ENCODE measurements at places on chromosomes 4 and X. TPM values are rescaled to one million over a fixed set of nuclear protein-coding genes. Genes with fewer than 3 reads are reported as not detected.

Gene GPR34
- total RNA-seq = not detected

Gene KDR
- total RNA-seq = 1.4 TPM

Gene ITGB1BP2
- total RNA-seq = 0.29 TPM

Gene LRIT3
- under 0.01 TPM for total RNA-seq

Gene PDGFRA
- not detected for total RNA-seq

Gene PAGE3
- not detected for total RNA-seq

Gene SORBS2
- total RNA-seq = 20.3 TPM

Gene LRAT
- 0.43 TPM for total RNA-seq

Gene KIF4A
- 26.8 TPM for total RNA-seq

Gene FAM184B
- total RNA-seq = 0.17 TPM

Gene HPF1
- total RNA-seq = 58.2 TPM

Gene PHOX2B
- not detected for total RNA-seq

Gene NOX1
- total RNA-seq = not detected

Gene FREM3
- total RNA-seq = not detected

Gene MAB21L2
- 0.43 TPM for total RNA-seq

Gene CFP
- 0.06 TPM for total RNA-seq

Gene PWWP3B
- total RNA-seq = 0.36 TPM

Gene PRICKLE3
- total RNA-seq = 13.0 TPM

Gene CTAG1B
- not detected for total RNA-seq

Gene FAT4
- total RNA-seq = 0.58 TPM

Gene ADAM29
- not detected for total RNA-seq

Gene RHOXF2B
- not detected for total RNA-seq

Gene AMOT
- total RNA-seq = 10.9 TPM

Gene GDPD2
- total RNA-seq = not detected

Gene DNASE1L1
- total RNA-seq = 20.7 TPM

Gene MAGED1
- total RNA-seq = 114 TPM

Gene SLC49A3
- 2.9 TPM for total RNA-seq

Gene RAB41
- not detected for total RNA-seq

Gene IL1RAPL1
- not detected for total RNA-seq

Gene DOCK11
- 4.3 TPM for total RNA-seq

Gene MAGEH1
- total RNA-seq = 11.3 TPM

Gene HAND2
- not detected for total RNA-seq

Gene GAGE12E
- not detected for total RNA-seq

Gene GPR173
- total RNA-seq = 2.2 TPM

Gene CAPN6
- 0.36 TPM for total RNA-seq

Gene CRMP1
- 1.8 TPM for total RNA-seq

Gene FOXR2
- total RNA-seq = not detected

Measured in epithelial cell of proximal tubule (primary cell).